ENCODE measurements at places on chromosomes 2 and 18.

DNA sequence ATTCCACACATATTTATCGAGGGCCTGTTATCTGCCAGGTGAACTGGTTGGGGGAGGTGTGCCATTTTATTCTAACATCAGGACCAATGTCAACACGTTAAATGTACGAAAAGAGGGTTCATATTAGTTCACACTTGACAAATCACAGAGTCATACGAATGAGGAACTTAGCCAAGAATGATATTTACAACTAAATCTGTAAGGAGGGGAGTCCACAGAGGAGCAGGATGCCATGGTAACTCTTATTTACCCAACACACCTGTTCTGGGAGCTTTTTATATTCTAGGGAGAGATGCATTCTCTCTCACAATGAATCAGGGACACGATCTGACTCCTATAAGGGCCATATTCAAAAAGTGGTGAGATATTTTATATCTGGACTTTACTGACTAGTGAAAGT is 144.1 kb downstream of the CDC42EP3 start:
- DNase-seq = no peak

DNA sequence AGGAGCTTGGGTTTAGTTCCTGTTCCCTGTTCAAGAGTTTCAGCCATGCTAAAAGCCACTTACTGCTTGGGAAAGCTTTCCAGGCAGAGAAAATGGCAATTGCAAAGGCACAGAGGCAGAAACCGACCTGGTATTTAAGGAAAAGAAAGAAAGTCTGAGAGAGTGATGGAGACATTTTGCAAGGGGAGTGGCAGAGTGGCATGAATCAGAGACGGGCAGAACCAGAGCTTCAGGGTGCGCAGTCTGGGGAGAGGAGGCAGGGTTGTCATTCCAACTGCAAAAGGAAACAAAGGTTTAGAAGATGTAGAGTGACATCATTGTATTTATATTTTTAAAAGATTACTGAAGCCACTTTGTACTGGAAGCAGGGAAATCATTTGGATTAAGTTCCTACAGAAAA is 14.9 kb upstream of the GNAL start:
- DNase-seq = peak; percentile 32

DNA sequence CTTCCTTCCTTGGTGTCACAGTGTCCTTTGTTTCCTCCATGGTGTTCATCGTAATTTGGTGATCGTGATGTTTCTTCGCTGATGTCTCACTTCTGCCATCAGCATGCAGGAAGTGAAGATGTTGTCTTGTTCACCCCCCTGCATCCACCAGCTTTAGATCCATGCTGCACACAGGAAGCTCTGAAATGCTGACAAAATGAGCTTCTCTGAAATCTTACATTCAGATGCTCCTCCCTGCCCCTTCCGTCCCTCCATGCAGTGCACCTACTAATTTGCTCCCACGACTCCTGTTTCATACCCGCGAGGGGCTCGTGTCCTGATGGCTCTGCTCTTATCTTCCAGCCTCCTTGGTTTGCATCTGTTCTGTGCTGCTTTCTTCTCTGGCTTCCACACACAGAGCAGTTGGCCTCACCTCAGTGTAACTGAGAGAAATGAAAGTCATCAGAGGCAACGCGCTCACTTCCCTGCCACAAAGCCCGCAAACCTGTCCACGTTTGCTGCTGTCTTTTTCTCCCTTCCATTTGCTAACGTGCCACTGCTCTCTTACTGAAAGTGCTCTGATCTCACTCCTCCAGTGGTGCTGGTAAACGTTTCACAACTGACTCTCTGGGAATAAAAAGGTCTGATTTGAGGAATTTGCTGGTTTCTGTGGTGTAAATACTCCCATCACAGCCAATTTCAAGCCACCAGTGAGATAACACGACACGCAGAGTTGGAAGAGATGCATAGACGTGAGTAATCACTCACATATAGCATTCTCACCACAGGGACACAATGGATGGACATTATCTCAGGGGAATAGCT is 41.0 kb upstream of the MGAT4A start:
- DNase-seq = no peak

GRCh38 chr2:161078211-161078539 is 82.1 kb upstream of the TANK start:
- no peak for DNase-seq

DNA sequence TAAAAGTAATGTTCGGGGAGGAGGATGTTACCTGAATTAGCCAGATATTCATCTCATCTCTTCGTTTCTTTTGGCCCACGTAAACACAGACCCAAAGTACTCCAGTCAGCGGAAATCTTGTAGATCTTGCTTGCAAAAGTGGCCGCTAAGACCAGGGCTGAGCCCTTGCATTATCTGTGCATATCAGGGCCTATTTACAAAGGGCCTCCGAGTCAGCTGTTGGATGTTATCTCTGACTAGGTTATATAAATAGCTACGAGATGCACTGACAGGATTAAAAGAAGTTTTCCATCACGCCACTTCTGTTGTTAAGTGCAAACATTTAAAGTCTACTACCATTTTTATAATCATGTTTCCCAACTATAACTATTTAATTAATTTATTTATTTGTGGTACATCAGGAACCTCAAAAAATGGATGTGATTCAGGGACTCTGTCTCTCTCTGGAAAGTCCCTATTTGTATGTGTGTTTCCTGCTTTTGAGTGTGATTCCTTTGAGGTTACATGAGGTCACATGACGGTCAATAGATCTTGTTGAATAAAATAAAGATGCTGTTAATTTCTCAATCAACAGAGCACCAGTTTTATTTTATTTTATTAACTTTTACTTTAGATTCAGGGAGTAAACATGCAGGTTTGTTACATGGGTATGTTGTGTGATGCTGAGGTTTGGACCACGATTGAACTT is 46.8 kb upstream of the MBOAT2 start:
- DNase-seq = no peak

GRCh38 chr18:45050712-45051601 is 370.3 kb downstream of the SETBP1 start:
- no peak for DNase-seq

DNA sequence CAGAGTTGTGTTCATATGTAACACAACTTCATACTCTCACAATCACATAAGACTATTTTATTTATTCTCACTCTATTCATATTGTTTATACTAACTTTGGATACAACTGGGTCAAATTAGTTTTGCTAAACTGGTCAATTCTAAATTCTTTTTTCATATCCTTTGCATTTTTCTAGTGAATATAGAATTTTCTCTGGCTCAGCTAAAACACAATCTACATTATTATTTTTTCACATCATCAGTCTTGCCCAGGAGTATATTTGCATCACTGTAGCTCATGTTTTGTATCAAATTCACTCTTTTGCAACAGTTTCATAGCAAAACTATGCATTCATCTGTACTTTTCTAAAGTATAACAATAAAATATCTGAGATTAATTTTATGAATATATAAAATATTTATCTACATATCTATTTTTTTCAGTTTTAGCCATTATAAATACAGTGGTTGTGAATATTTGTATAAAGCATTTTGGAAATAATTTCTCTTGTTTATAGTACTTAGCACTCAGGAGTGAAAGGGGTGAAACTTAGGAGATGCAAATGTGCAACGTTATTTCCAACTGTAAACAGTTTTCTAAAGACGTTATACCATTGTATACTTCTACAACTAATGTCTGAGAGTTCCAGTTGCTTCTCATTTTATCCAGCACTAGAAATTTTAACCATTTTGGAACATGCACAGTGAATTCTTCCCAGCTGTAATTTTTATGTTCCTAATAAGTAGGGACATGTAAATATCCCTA is 854.6 kb downstream of the CBLN2 start:
- DNase-seq = no peak

- no peak for DNase-seq
Observed at GRCh38 chr18:10519366-10519765, 6.5 kb upstream of the NAPG start.

GRCh38 chr18:47993409-47993808 is 63.0 kb upstream of the SMAD2 start:
- no peak for DNase-seq

DNA sequence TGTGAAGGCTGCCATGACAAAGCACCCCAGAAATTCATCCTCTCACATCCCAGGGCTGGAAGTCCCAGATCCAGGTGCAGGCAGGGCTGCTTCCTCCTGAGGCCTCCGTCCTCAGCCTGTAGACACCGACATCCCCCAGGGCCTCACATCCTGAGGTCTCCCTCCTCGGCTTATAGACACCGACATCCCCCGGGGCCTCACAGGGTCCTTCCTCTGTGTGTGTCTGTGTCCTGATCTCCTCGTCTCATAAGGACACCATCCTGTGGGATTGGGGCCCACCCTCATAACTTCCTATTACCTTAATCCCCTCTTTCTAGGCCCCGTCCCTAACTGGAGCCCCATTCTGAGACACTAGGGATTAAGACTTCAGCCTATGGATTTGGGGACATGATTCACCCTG is 92.0 kb upstream of the SNTG2 start:
- peak; percentile 74 for DNase-seq

GRCh38 chr2:162885281-162886070 is 46.9 kb upstream of the KCNH7 start:
- DNase-seq = no peak

DNA sequence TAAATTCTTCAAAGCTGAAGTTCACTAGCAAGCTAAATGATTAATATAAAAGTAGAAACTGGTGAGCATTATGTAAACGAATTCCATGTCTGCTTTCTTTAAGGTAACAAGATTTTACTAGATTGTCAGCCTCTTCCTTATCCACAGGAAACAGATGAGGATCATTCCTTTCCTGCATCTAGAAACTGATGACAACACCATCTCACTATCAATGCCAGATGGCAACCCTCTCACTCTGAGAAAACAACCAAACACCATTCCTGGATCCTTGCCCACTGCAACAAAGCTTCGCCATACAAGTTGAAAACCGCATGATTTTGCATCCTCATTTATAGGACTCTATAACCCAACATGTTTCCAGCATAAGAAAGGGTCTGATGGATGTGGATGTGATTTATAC is 122.9 kb downstream of the ZNF521 start:
- DNase-seq = no peak

DNA sequence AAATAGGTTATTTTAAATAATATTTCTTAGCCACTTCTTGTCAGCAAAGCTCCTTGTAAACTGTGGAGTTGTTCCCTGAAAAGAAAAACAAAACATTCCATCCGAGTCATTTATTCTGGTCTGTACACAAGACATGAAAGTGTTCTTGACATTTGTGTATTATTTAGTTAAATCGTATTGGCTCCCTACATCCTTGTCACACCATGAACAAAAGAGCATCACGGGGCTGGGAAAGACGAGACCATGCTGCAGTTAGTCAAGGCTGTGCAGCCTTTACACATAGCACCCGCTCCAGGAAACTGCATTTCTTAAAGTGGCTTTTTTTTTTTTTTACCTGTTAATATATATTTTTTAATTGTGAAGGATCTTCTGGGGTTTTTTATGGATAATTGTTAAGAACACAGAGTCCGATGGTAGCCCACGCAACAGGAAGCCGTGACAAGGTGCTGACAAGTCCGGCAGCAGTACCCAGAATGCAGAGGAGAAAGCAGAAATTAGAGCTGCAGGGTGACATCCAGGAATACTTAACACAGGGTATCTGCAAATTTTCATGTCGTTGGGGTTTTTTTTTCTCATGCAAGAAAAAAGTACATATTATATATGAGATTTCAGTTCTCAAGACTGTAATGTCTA is 588.4 kb downstream of the ARHGAP15 start:
- DNase-seq = no peak

GRCh38 chr2:172162225-172162733 is 59.6 kb upstream of the DLX2 start:
- DNase-seq = no peak
